Hematopoietic multipotent progenitor cell (in vitro differentiated cells): ENCODE measurements at places on chromosomes 7 and 10. TPM values are rescaled to one million over a fixed set of nuclear protein-coding genes. Genes with fewer than 3 reads are reported as not detected.

DNA sequence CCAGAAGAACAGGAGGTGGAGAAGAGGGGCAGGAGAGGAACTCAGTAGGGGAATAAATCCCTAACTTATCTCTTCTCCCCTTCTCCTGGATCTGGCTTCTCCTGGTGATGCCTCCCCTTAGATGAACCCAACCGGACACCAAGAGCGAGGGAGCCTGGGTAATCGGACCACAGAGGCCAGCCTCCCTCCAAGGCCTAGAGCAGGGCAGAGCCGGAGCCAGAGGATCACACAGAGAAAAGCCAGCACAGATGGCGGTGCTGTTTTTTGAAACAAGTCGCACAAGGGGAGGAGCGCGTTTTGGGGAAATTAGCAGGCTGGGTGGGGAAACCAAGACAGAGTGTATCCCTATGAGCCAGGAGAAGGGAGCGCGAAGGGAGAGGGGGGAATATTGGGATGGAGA lies 4.9 kb upstream of the SRRM3 start:
- no peak for DNase-seq

DNA sequence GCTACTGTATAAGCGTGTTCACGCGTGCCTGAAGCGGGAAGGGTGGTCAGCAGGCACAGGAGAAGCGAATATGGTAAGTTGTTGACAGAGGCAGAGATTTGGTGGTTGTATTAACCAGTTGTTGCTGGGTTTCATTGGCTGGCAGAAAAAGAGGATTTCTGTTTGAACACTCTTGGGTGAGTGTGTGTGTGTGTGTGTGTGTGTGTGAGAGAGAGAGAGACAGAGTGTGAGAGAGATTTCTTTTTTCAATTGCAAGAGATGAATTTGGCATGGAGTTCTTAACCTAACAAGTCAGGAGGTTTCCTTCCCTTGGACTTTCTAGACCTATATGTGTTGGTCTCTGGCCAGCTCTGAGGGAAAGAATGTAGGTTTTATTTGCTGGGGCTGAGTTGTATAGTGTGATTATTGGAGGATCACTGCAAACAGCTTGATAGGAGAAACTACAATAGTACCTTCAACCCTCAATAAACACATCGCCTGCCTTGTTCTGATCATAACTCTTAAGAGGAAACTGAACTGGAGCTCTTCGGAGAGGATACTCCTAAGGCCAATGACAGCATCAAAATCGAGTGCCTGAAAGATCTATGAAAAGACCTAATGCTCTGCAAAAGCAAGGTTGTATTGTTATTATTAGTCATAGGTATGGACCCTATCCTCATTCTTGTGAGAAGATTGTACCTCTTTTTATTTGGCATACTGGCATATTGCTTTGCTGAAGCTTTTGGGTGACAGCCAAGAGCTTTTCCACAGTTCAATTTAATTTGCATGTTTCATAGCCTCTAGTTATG lies 1.2 kb downstream of the MCU start:
- peak; percentile 4 for DNase-seq

DNA sequence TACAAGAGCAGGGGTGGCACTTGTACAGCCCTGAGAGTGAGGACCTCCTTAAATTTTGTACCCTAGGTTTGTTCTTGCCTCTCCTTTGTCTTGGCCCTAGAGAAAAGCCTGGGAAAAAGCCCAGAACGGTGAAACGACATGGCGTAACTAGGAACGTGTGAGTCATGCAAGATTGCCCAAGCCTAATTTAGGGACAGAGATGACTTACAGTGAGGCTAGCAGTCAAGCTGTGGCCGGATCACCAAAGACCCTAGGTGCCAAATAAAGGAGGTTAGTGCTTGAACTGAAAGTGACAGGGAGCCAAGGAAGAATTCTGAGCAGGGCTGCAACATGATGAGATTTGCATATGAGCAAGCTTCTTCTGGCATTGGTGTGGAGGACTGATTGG lies 25.1 kb downstream of the TBXAS1 start:
- no peak for DNase-seq

DNA sequence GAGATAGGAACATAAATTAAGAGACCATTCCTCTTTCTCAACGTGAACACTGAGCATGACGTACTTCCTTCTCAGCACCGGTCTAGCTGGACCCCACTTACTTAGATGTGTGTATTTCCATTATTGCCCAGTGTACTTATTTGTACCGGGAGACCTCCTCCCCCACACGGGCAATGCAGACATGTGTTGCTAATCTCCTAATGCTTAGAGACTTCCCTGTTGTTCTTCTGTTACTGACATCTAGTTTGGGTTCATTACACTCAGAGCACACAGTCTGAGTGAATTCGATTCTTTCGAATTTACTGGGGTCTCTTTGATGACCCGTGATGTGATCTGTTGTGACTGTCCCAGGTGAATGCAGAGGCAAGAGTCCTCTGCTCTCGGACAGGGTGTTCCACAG lies 260.0 kb downstream of the MAD1L1 start:
- no peak for DNase-seq

GRCh38 chr10:83917537-83918506 lies 221.5 kb upstream of the GHITM start:
- no peak for DNase-seq

- peak; percentile 80 for DNase-seq
Measured at GRCh38 chr7:43648473-43649406, 65.8 kb downstream of the STK17A start.

DNA sequence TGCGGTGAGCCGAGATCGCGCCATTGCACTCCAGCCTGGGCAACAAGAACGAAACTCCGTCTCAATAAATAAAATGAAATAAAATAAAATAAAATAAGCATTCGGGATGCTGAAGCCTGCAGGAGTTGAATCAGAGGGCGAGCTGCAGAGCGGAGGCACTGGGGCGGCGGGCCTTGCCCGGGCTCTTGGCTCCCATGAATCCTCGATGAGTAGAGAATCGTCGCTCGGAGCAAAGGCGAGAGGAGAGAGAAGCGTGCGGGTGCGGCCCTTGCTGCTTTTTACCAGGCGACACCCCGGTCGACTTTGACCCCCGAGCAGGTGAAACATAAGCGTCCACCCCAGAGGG lies 168.3 kb downstream of the UBE2H start:
- DNase-seq: no peak

Gene OR9A2
- total RNA-seq: under 0.01 TPM
